HS-27A (cell line): ENCODE measurements at places on chromosomes 3 and 15.

DNA sequence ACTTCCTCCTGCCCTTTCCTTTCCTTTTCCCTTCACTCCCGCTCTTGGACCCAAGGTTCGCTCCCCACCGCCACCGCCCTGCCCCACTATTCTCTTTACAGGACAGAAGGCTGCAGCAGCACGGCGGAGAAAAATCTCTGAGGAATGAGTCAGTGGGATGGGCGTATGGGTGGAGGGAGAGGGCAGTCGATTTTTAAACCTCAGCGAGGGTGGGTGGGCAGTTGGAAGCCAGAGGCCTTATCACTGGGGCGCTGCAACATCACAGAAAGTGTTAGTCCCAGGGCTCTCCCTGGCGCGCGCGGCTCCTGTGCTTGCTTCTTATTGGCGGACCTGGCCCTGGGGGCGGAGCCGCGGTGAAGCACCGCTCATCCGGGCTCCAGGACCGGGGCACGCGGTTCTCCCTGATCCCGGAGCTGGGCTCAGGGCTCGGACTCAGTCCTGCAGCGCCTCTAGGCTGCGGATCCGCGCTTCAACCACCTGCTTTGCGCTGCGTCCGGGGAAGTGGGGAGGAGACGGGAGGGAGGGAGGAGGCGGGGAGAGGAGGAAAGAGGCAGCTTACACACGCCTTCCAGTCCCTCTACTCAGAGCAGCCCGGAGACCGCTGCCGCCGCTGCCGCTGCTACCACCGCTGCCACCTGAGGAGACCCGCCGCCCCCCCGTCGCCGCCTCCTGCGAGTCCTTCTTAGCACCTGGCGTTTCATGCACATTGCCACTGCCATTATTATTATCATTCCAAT lies at the start of gene ALCAM:
ALCAM (plus strand) TSS at position 584 of the 737 bp plus-strand sequence.
- peak; percentile 98 for DNase-seq

DNA sequence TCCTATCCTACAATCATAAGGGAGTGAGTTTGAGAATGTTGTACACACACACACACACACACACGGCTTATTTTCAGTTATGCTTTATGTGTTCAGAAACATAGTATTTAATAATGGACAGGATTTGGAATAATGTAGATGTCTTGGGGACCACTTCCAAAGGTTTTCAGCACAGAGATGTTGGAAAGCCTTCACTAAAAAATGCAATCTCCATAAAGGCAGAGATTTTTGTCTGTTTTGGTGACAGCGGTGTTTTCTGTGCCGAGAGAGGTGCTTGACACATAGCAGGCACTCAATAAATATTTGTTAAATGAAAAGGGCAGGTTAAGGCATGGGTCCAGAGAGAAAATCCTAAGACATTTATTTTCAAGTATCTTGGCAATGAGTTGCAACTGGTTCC lies 428.2 kb upstream of the RGMA start:
- DNase-seq: no peak

- DNase-seq: no peak
These were observed 61.4 kb upstream of the IMPG2 start for GRCh38 chr3:101381809-101382208.

- no peak for DNase-seq
These were observed 2.1 kb upstream of the PRR20G start for GRCh38 chr3:127289706-127290575.

DNA sequence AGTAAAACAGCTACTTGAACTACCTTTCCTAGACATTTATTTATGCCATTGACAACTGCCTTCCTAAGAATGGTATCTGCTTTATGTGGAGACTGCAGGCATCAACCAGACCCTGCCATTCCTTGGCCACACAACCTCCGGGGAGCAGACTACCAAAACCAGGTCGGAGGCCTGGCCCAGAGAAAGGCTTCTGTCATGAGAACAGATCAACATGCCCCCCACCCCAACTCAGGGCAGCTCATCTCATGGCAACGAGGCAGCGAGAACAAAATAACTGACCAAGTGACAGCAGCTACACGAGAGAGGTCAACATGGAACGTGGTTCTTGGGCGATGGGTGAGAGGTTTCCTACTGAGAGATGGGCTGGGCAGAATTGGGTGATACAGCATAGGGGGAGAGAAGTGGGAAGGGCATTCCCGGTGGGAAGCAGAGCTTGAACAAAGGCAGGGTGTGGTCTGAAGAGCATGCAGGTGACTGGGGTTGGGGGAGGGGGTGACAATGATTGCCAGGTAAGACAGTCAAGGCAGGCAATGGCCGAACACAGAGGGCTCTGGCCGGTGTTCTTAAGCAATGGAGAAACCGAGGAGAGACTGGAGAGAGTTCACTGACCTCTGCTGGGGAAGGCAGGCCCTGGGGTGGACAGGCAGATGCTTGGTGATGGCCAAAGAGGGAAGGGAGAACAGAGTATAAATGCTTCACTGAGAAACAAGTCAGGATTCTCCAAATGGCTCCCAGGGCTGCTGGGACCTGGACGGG lies 33.9 kb downstream of the CCDC12 start:
- DNase-seq: no peak

GRCh38 chr15:56943403-56943802 lies 25.0 kb downstream of the TCF12 start:
- DNase-seq: no peak

- DNase-seq: no peak
These were observed 318.7 kb upstream of the STT3B start for GRCh38 chr3:31213869-31214486.

DNA sequence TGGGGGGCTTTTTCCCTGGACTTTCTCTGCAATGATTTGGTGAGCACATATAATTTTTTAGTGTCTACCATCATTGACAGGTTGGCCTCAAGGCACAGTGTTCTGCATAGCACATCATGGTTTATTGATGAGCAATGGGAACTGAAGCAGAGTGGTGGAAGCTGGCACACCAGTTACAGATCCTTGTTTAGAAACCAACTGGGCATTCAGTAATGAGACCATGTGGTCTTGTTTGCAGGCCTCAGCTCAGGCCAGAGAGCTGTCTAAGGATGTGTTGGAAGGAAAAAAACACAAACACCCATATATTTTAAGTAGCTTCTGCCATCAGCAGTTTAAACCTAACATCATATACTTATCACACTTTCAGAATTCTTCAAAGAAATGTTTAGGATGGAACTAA lies 610.6 kb downstream of the ROBO1 start:
- no peak for DNase-seq
